ENCODE measurements at places on chromosomes 3 and 15.

DNA sequence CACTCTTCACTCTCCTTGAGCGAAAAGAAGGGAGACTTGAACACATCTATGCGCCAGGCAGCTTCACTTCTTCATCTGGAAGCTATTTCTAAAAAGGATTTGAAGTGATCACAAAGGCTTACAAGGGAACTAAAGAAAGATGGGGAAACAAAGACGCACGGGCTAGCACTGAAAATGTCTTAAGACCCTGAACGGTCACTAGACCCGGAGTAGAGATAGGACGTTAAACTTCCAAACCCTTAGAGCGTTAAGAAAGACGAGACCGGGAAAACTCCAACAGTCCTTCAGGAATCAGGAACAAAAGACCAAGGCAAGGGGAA is 47.5 kb upstream of the EPHB3 start:
- DNase-seq: no peak

DNA sequence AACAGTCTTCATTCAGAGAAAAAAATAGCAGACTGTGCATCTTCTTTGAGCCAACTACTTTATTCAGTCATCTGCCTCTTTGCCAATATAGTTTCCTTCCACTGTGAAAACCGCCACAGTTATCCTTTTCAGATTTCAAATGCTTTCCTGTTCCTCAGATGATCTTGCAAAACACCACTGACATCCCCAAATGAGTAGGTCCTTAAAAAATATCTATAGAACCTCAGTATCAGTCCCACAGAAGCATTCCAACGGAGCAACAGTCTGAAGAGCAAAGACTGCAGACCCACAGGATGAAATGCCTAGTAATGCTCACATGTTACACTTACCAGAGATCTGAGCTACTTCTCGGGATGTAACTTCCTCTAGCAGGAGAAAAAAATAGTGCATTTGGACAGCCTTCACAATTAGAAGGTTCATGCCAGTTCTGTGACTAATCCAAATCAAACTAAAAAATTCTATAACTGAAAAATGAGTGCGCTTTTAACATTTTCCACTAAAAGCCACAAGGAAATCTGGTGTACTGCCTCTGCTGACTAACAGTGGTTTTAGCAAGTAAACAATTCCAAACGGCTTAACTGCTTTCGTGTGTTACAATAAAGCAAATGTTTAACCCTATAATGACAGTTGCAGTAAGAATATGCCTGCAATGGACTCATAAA is at the start of gene ANKRD28:
Gene ANKRD28 (minus strand): TSS at position 338 of the 662 bp plus-strand sequence. CDS start 1,458 bp downstream, outside the sequence.
- no peak for DNase-seq

- no peak for DNase-seq
Measured at GRCh38 chr3:47874913-47875312, 72.0 kb downstream of the DHX30 start.

- DNase-seq: no peak
Measured at GRCh38 chr15:84855136-84855535, 29.3 kb upstream of the SLC28A1 start.

DNA sequence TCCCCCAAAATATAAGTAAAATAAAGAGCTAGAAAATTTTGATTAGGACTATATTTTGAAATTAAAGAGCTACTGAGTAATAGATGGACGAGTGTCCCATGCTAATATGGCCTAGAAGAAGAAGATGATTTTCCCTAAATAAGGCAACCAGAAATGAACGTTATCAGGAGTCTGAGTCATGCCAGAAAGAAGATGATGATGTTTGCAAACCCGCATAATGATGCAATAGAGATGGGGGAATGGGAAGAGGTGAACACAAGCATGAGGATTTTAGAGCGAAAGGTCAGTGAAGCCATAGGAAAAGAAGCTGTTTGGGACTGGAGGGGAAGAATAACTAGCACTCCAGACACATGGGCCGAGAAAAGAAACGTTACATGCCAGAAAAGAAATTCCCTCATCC is 71.7 kb downstream of the FGF12 start:
- no peak for DNase-seq

- no peak for DNase-seq
Measured at GRCh38 chr15:25677719-25678499, 185.2 kb downstream of the ATP10A start.

- no peak for DNase-seq
Measured at GRCh38 chr3:27746838-27747237, 24.7 kb upstream of the EOMES start.

DNA sequence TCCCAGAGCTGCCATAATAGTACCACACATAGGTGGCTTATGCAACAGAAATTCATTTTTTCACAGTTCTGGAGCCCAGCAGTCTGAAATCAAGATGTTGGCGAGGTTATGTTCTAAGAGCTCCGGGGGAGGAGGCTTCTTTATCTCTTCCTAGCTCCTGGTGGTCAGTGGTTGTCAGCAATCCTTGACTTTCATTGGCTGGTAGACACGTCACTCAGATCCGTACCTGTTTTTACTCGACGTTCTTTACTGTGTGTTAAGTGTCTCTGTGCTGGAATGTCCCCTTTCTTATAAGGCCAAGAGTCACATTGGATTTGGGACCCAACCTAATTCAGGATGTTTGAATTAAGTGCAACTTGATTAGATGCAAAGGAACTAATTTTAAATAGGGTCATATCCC is 218.5 kb upstream of the CNTN3 start:
- DNase-seq: no peak

DNA sequence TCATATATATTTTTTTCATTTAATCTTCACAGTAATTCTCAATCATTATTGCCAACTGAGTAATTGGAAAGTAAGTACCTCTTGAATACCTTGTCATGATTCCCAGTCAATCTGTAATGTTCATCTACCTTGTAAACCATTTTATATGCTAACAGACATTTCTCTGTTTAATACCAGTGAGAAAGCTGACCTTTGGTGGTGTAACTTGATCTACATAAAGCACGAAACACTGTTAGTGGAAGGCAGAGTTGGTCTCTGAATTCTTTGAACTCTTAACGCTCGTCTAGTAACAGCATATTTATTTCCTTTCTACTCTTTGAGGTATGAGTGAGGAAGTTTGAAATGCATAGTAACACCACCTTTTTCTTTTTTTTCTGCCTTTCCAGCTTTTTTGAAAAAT is 59.5 kb downstream of the SLC25A26 start:
- DNase-seq: no peak

DNA sequence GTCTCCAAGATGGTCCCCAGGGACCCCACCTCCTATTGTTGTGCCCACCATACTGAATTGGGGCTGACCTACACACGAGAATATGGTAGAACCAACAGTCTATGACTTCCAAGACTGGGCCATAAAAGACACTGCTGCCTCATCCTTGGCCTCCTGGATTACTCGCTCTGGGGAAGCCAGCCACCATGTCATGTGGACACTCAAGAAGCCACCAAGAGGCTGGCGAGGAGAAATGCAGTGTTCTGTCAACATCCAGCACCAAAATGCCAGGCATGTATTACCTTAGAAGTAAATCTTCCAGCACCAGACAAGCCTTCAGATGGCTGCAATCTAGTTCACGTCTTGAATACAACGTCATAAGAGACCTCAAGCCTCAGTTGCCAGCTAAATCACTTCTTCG is 17.1 kb upstream of the TPM1 start:
- no peak for DNase-seq

DNA sequence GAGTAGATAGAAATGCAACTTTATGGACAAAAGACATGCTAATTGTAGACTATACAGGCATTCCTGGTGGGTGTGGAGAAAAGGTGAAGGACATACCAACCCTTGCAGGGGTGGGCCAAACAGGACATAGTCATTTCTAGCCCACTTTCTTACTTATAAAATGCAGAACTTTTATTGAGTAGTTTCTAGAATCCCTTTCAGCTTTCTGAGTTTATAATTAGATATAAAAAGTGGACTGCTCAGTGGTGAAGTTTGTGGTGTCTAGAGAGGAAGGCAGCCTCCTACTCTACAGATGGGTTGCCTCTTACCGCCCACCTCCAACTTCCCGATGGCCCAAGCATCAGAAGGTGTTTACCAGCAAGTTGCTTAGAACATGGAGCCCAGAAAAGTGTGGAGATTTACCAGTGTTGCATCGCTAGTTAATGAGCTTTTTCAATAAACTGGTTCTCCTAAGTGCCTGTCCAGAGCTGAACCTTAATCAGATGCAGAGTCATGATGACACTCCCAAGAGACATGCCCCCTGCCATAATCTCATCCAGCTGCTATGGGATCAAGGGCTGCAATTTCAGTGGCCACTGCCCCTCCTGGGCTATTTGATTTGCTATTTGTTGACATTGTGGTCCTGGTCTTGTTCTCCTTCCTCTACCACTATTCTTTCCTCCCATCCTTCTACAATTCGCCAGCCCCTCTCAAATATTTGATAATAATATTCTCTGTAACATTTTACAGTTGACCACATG is 77.5 kb upstream of the STRIT1 start:
- DNase-seq: no peak

- no peak for DNase-seq
Measured at GRCh38 chr3:132326251-132326650, 9.0 kb downstream of the ACP3 start.

- no peak for DNase-seq
Measured at GRCh38 chr15:83784975-83785374, 131.1 kb downstream of the ADAMTSL3 start.

- DNase-seq: no peak
Measured at GRCh38 chr3:121111914-121112612, 204.1 kb downstream of the STXBP5L start.

- DNase-seq: no peak
Measured at GRCh38 chr3:158330870-158331269, 221.0 kb downstream of the RSRC1 start.

- peak; percentile 46 for DNase-seq
Measured at GRCh38 chr3:4888913-4889846, 90.1 kb upstream of the BHLHE40 start.

DNA sequence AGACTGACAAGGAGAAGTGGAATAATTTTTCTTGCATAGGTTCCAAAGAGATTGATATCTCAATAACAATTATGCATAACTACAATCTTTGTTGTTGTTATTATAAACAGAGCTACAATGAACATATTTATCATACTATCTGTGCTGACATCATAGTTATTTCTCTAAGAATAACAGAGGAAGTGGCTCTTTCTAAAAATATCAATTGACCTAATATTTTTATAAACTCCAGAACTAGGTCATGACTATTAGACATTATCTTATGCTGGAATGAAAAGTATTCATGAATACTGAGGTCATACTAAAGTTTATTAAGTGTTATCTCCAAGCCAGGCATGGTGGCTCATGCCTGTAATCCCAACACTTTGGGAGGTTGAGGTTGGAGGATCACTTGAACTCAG is 114.1 kb downstream of the DCLK3 start:
- DNase-seq: no peak

GRCh38 chr15:69088300-69088965 is 72.0 kb upstream of the GLCE start:
- DNase-seq: no peak

- no peak for DNase-seq
Measured at GRCh38 chr3:94234177-94234788, 171.4 kb downstream of the NSUN3 start.

DNA sequence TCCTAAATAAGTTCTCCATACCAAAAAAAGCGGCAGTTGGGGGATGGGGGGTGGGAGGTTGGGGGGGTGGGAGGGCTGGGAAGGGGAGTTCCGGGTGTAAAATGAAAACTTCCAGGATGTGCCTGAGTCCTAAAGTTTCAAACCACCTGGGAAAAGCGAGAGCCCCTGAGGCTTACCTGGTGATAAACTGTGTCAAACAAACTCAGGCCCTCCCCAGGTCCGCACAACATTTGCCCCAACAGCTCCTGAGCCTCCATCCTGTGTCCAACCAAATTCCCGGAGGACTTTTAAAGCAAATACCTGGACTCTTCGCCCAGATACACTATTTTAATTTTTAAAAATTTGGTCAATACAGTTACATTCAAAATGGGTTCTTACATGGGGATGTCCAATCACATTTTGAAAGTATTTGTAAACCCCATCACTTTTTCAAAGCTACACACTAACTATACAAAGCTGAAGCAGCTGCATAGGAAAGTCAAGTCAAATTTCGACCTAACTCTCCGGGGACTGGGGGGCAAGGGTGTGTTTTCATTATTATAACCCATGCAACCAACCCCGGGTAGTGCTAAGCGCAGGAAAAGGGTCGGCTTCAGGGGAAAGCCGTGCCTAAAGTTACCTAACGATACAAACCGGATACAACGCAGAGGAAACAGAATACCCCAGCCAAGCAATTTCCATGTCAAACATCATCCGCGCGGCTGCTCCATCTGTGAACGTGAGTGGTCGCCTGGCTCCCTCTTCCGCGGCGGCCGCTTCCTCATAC is 685 bp upstream of the FOXB1 start:
- DNase-seq: no peak

DNA sequence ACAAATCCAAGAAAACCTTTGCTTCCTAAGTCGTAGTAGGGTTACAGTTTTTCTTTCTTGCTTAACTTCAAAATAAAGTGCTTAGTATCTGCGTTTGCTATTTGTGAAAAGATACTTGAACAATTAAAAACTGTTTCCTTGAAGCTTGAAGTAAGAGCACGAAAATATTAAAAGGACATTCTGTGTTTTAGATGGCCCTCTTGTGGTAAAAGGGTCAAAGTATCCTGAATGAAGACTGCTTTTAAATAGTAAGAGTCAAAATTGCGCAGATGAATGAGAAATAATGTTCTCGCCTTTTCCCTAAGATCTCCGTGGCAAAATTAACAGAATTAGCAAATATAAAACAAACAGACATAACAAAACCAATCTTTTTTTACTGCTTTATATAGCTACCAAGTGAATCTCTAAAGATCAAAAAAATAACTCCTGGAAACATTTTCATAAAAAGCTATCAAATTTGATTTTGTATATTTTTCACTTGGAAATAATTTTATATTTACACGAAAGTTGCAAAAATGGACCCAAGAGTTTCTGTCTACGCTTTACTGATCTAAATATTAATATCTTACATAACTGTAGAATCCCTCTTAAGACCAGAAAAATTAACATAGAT is 175.4 kb downstream of the MBNL1 start:
- DNase-seq: no peak

DNA sequence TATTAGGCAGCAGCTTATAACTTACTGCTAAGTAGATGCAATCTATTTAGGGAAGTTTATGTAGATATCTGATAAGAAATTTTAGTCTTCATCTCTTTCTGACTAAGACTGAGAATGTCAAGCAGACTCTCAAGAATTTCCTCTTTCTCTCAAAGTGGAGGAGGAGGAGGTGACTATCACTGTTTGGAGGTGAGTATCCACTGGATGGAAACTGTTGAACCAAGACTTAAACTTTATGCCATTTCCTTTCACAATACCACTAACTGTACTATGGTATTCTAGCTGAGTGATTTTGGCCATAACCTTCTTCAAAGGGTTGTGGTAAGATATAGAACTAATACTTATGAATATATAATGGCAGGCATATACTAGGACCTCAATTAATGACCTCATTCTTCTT is 64.6 kb downstream of the TPRG1 start:
- DNase-seq: no peak

DNA sequence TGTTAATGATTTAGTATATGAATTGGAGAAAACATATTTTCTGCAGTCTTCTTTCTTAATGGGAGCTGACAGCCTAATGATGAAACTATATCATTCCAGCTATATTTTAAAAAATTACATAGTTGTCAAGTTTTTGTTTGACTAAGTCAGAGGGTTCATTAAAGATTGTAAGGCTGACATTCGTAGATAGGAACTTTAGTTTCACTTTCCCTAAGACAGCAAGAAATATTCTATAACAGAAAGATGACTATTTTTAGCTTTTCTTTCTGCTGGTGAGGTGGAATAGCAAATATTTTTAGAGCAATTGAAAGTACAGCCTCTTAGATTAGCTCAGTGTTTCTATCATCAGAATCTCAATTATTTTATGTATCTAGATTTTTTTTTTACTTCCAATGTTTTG is 60.2 kb downstream of the PIAS1 start:
- DNase-seq: no peak
